DMS153 (cell line): ENCODE measurements at places on chromosomes 1 and 21.

DNA sequence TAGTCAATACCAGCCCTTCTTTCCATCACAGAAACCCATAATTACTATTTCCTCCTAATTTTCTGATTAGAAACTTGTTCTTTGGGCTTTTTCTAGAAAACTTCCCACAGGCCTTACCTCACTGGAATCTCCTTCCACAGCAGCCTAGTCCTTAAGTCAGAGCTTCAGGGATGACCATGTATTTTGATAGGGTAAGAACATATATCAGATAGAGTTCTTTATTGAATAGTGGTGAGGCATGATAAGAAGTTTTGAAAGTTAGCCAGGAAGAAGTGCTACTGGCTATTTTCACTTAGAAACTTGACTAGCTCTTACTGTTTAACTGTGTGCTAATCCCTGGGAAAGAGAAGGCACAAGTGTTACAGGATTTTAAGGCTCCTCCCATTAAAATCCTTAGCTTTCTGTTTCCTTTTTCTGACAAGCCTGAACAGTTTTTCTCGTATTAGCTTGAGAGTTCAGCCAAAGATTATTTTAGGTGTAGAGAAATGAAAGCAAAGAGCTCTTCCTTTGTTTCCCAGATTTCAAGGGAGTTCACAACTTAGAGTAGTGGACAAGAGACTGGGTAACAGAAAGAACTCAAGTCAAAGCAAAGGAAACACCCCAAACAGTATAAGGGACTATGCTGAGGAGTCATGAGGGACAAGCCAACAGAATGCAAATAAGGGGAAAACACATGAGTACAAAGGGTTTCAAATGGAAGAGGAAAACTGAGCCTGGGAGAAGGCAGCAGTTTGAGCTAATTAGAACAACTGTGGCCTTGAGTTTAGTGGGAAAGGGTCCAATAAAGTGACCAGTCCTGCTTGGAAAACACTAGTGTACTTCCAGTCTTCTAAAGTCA is 37.2 kb upstream of the AIM2 start:
- no peak for DNase-seq

- no peak for DNase-seq
Observed at GRCh38 chr1:22920734-22921451, 51.8 kb downstream of the LACTBL1 start.

GRCh38 chr1:230176871-230177411 is 109.9 kb downstream of the GALNT2 start:
- DNase-seq = no peak

DNA sequence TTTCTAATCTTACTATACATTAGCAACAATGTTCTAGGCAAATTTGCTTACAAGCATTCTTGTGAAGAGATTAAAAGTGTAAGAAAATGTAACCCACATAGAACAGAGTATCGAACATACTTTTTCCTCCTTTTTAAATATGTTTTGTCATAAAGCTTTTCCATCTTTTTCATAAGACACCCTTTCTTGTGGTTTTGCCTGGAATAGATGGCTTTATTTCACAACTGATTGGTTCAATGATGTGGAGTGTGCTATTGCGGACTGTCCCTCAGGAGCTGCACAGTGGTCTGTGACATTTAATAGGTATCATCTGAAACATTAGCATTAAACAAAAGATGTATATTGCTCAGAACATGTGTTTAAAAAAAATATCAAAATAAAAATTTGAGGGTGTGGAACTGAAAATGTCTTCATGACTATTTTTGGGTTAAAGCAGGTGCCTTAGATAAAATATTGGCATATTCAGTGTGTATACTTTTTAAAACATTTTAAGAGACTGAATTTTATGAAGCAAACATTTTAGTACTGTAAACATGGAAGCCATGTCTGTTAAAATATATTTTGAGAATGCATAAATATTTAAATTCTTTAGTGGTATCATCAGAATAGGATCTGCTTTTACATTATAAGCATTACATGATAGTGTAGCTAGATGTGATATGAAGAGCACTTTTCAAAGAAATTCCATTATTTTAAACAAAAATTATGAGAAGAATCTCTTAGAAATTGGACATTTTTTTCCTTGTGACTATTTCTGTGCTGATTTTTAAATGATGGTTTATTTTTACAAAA is 48.3 kb upstream of the C1orf146 start:
- no peak for DNase-seq

DNA sequence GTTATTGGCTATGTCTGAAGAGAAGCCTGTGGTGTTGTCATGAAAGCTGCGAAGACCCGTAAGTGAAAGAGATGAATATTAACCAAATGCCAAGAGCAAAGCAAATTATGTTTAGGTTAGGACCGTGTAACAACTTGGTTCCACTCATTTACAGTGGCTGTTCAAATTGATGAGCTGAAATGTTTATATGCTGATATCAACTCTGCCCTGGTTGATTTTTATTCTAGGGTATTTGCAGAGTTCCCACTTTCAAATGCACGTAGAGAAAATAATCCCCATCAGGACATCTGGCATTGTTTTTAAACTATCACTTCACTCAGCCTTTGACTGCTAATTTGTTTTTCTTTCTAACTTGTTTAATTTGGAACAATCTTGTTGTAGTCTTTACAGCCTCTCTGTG is 581.6 kb upstream of the ADAMTS5 start:
- no peak for DNase-seq

DNA sequence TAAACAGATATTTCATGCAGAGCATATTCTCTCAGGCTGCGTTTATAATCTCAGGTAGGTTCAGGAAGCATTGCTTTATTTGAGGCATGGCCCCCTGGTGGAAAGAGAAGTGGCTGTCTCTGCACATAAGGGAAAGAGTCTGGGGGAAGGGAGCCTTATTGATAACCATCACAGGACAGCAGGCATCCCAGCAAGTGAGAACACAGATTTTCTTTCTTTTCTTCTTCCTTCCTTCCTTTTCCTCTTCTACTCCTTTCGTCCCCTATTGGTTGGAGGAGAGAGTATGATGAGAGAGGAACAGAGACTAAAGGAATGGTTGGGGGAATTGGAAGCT is 21.9 kb downstream of the TSNAX start:
- peak; percentile 6 for DNase-seq

DNA sequence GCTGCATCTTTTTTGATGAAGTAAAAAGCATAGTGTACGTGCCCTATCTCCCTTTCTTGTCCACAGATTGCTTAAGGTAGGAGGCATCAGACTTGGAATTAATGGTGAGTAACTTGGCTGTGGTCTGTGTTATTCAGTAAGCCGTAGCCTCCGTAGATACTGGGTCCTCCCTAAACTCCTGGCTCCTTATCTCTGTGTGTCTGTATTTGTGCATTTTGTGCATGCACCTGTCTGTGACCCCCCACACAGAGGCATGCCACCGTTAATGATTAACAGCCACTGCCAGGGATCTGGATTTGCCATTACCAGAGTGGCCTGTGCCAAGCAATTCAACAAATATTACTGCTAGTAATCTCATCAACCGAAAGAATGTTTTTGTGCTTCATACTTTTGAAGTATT is 31.9 kb downstream of the MAP3K21 start:
- DNase-seq = no peak

DNA sequence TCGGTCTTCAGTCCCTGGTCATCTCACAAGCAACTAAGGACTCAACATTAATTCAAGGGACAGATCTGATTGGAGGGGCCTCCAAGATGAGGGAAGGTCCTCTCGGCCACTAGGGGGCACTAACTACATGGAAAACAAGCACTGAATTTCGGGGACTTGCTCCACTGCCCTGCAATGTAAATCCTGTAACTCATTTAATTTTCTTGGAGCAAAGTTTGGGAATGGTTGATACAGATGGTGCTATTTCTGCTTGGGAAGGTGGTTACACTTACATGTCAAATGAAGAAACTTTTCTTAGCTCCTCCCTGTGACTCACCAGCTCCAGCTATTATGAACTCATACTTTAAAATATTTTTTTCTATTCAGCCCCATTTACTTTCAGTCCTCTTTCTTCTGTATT is 97.4 kb upstream of the KCNJ15 start:
- peak; percentile 8 for DNase-seq

- DNase-seq = no peak
Observed at GRCh38 chr1:201655243-201655642, 116.3 kb downstream of the NAV1 start.

GRCh38 chr1:183590244-183591191 is at the start of gene NCF2:
Gene NCF2 (minus strand): TSS chr1:183590459. CDS start chr1:183590329, 130 bp downstream.
- no peak for DNase-seq

- DNase-seq = no peak
Observed at GRCh38 chr1:232873412-232873811, 68.2 kb downstream of the MAP10 start.

GRCh38 chr1:214967865-214968575 is 114.5 kb upstream of the KCNK2 start:
- DNase-seq = no peak

GRCh38 chr1:181133441-181133951 is 45.0 kb downstream of the IER5 start:
- no peak for DNase-seq

GRCh38 chr1:24209097-24209496 is 22.0 kb upstream of the IFNLR1 start:
- DNase-seq = no peak

- no peak for DNase-seq
Observed at GRCh38 chr1:193417945-193418744, 231.7 kb upstream of the B3GALT2 start.

GRCh38 chr1:158179301-158180041 is 1.2 kb upstream of the CD1D start:
- DNase-seq = no peak

GRCh38 chr1:235844776-235845175 is 21.9 kb downstream of the LYST start:
- no peak for DNase-seq

- no peak for DNase-seq
Observed at GRCh38 chr1:7513081-7513480, 258.0 kb upstream of the VAMP3 start.

DNA sequence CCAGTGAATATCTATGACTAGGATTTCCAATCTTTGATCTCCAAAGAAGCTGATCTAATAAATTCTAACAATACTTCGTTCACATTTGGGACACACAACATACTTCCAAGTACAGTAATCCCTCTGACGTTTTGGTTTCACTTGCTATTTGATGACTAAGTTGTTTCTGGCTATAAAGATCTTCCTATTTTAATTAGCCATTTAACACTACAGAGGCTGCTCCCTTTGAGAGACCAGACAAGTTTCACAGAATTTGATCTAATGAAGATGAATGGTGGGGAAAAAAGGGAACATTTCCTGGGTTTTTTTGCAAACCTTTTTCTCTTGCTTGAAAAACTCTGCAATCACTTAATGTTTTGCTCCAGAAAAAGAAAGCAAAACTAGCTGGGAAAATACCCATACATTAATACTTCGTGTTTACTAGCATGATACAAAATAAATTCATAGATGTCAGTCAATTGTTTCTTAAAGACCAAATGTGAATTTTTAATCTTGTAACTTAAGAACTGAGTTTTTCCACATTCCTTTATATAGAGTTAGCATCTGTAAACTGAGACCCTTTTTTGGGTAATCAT is 28.0 kb upstream of the GLIS1 start:
- DNase-seq = no peak

DNA sequence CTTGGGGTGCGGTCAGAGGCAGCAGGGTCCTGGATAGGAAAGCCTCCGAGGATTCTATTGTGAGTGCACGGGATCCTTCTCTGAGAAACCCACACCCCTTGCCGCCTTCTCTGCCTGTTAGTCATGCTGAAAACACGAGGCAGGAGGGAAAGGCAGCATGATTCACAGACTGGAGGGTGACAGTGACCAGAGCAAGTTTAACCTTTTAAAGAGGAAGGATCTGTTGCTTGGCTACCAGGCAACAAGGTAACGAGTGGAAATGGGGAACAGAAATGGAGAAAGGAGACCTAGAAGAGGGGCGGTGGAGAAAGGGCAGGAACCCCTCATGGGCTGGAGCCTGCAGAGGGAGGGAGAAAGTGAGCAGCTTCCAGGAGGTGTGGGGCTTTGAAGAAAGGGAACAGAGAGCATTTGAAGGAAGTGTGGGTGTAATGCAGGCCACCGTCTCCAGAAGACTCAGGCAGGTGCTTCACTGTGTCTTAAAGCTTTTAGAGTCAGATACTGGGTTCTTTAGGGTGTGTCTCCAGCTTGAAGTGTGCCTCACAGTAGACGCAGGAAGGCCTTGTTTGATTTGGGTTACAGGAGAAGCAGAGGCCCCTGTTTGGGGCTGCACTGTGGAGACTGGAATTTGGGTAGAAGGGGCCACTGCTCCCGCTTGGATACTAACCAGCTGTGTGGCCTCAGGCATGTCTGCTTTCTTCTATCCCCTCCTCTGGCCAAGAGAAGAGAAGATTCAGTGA is 19.1 kb downstream of the OPTC start:
- no peak for DNase-seq

GRCh38 chr1:224498574-224499170 is 64.1 kb upstream of the WDR26 start:
- no peak for DNase-seq

GRCh38 chr1:43402089-43402865 is 12.6 kb downstream of the SZT2 start:
- no peak for DNase-seq

GRCh38 chr1:38102636-38103035 is 56.0 kb upstream of the POU3F1 start:
- DNase-seq = no peak

GRCh38 chr1:52677076-52677806 is 20.9 kb downstream of the COA7 start:
- DNase-seq = no peak

GRCh38 chr1:192159781-192160180 is 1.5 kb downstream of the RGS18 start:
- no peak for DNase-seq
